ENCODE measurements at places on chromosomes 1 and 21. TPM values are rescaled to one million over a fixed set of nuclear protein-coding genes. Genes with fewer than 3 reads are reported as not detected.

GRCh38 chr1:40769815-40770214 is 13.8 kb upstream of the KCNQ4 start:
- DNase-seq, result no peak

GRCh38 chr1:156885880-156886355 is 7.6 kb upstream of the PEAR1 start:
- no peak for DNase-seq

ANKRD65 gene
- 54.3 TPM for polyA plus RNA-seq

GJA5 gene
- polyA plus RNA-seq, result 2.2 TPM

RAB29 gene
- 12.8 TPM for polyA plus RNA-seq

MCM3AP gene
- polyA plus RNA-seq, result 48.0 TPM

All from brain (organoid and tissue), 16 donors.